Naive thymus-derived CD4-positive, alpha-beta T cell (primary cell): ENCODE measurements at places on chromosomes 1 and 21. TPM values are rescaled to one million over a fixed set of nuclear protein-coding genes. Genes with fewer than 3 reads are reported as not detected.
A peak's percentile ranks its signal among the peaks of the same experiment; 100 is the strongest.

The SSX2IP gene
- total RNA-seq = 8.1 TPM

DNA sequence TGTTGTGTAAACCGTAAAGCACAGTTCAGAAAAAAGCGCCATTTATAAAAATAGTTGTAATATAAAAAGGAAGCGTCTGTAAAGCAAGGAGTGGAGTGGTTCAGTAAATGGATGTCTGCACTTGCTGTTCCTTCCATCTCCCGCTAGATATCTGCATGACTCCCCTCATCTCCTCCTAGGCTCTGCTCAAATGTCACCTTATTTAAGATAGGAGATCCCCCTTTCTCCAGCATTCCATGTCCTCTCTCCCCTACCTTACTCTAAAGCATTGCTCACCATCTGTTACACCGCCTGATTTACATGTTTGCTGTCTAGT, 745 bp downstream of the MUL1 start:
- DNase-seq = no peak
- H3K27ac ChIP-seq = peak overlapping the region; percentile 97

The NUF2 gene
- 38.1 and 38.8 TPM in 2 replicates for total RNA-seq

DNA sequence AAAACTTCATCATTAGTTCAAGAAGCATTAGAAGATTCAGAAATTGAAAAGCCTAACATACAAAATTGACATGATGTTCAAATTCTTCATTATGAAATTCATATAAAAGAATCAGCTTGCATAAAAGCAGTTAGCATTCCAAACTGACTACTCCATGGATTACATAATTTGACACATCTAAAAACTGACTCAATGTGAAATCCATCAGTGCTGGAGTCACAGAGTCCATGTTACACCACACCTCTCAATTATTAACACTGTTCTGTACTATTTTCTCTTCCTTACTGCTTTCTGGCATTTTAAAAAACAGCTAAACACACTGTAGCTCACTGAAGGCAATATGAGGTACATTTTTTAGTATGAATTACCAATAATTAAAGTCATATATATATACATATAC, 28.0 kb downstream of the ARHGAP29 start:
- H3K4me3 ChIP-seq = no peak overlapping the region
- H3K36me3 ChIP-seq = no peaks in the 10 kb centered on the region
- no peaks in the 10 kb centered on the region for H3K27me3 ChIP-seq
- DNase-seq = no peak

DNA sequence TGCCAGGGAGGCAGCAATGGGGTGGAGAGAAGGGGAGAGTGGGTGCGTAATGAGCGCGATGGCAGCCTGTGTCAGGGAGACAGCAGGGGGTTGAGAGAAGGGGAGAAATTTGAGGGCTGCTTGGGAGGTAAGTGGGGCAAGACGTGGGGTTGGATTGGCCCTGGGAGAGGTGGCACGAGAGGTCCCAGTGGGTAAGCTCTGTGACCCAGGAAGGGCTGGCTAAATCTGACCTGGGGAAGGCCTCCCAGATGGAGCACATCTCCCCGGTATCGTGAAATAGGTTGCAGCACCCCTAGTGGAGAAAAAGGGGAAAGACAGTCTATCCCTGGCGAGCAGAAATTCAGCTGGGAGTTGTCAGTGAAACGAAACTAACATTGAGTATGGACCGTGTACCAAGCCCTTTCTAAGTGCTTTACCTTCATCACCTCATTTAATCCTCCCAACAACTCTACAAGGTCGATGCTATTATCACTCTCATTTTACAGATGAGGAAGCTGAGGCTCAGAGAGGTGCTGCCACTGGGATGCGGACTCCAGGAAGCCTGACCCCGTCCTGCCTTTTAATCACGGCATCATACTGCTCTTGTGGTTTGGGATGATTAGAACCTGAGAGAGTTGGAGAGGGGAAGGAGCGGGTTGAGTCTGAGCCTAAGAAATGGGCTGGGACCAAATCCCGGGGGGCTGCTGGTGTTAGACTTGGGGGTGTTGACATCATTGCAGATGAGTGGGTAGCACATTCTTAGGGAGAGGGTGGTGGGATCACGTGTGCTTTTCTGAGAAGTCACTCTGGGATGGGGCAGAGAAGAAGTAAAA, 56.6 kb upstream of the RPL11 start:
- H3K4me3 ChIP-seq = peak overlapping the region; percentile 42
- H3K36me3 ChIP-seq = no peaks in the 10 kb centered on the region
- peak overlapping the region; percentile 69 for H3K27ac ChIP-seq
- DNase-seq = peak; percentile 73
- H3K27me3 ChIP-seq = no peaks in the 10 kb centered on the region
- H3K4me1 ChIP-seq = no peaks in the 10 kb centered on the region

DNA sequence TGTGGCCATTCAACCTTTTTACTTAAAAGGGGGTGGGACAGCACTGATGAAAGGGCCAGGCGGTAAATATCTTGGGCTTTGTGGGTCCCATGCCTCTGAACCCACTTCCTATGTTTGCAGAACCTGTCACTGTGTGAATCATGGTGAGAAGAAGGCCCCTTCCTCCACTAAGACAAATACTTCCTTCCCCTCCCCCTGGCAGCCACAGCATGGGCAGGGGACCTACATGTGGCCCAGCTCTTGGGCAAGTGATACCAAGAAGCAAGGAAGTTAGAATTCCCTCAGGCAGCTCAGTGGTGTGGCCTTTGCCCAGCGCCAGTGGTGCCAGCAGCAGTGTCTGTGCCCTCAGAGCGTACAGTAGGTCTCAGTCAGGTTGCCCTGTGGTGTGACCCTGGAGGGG, 168.6 kb downstream of the TRIM33 start:
- no peaks in the 10 kb centered on the region for H3K27me3 ChIP-seq
- no peaks in the 10 kb centered on the region for H3K36me3 ChIP-seq
- no peak for DNase-seq
- peaks cover 59% of the 10 kb centered on the region for H3K4me1 ChIP-seq

GRCh38 chr1:28871631-28872401, 42.6 kb upstream of the EPB41 start:
- no peak overlapping the region for H3K4me3 ChIP-seq
- no peak overlapping the region for H3K27ac ChIP-seq
- no peak for DNase-seq
- H3K27me3 ChIP-seq = no peaks in the 10 kb centered on the region
- no peaks in the 10 kb centered on the region for H3K4me1 ChIP-seq
